ENCODE measurements at places on chromosomes 4 and X.

GRCh38 chr4:1834047-1834775 lies 21.7 kb downstream of the LETM1 start:
- DNase-seq, result no peak

- DNase-seq, result peak; percentile 62
Observed at GRCh38 chr4:30950737-30951136, 230.6 kb downstream of the PCDH7 start.

DNA sequence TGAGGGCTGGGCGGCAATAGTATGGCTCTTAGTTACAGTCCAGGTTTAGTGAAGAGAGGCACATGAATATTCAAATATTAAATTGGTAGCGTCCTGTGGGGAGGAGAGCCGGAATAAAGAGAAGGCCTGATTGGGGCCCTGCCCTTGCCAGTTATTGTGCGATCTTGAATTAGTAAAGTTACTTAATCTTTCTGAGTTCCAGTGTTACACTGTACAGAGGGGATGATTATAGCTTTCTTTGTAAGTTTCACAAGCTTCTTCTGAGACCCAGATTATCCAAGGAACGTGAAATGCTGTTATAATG lies 1.2 kb downstream of the METAP1 start:
- no peak for DNase-seq

GRCh38 chr4:17618926-17619325 lies 4.5 kb downstream of the MED28 start:
- no peak for DNase-seq

DNA sequence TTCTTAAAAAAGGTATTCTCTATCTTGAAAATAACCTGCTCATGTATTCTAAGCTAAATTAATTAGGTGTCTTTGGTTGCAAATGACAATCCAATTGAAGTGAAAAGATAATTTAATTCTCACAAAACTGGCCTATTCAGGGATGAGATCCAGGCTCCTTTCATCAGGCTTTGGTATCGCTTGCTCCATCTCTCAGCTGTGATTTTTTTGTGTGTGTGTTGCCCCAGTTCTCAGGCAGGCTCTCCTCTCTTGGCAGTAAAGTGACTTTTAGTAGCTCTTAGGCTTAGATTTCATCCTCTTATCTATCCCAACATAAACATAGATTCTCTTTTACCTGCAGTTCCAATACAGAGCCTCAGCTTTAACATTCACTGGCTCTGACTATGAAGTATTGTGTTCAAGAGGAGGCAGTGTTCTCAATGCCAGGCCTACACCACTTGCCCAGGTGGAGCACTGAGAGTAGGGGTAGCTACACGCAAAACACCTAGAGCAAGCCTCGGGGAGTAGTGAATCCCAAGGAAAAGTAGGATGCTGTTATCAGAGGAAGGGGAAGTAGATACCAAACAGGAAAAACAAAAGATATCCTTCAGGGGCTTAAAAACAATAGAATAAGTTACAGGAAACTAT lies 392.4 kb upstream of the ATOH1 start:
- no peak for DNase-seq

DNA sequence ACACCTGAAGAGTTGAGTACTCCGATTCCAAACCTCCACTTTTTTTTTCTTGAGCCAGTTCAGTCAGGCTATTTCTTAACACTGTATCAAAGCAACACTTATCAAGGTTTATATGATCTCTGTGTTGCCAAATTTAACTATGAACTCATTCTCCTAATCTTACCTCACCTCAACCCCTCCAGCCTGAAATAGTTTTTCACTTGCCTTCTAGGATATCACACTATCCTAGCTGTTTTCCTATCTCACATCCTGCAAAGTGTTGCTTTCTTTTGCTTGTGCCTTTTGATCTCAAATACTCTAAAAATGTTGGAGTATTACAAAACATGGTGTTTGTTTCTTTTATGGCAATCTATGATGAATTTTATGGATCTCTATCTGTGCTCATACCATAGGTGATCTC lies 415.0 kb downstream of the CFAP47 start:
- DNase-seq, result no peak

- no peak for DNase-seq
Observed at GRCh38 chr4:158192439-158193158, 17.7 kb upstream of the TMEM144 start.

- DNase-seq, result no peak
Observed at GRCh38 chrX:465418-466215, 78.9 kb upstream of the PPP2R3B start.

DNA sequence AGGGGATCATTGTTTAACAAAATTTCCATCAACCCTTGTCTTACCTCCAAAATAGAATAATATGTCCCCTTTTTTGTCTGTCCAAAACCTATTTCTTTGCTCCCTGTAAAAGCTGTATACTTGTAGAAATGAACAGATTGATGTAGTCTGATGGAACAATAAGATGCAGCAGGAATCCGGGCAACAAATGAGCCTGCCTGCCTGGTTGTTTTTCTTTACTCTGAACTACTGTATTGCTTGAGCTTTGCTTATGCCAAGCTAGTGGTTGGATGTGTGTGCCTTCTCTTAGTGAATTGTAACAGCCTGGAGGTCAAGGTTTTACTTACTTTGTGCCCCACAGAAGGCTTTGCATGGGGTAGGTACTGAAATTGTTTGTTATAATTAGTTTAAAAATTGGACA lies 116.2 kb upstream of the TLL1 start:
- no peak for DNase-seq

DNA sequence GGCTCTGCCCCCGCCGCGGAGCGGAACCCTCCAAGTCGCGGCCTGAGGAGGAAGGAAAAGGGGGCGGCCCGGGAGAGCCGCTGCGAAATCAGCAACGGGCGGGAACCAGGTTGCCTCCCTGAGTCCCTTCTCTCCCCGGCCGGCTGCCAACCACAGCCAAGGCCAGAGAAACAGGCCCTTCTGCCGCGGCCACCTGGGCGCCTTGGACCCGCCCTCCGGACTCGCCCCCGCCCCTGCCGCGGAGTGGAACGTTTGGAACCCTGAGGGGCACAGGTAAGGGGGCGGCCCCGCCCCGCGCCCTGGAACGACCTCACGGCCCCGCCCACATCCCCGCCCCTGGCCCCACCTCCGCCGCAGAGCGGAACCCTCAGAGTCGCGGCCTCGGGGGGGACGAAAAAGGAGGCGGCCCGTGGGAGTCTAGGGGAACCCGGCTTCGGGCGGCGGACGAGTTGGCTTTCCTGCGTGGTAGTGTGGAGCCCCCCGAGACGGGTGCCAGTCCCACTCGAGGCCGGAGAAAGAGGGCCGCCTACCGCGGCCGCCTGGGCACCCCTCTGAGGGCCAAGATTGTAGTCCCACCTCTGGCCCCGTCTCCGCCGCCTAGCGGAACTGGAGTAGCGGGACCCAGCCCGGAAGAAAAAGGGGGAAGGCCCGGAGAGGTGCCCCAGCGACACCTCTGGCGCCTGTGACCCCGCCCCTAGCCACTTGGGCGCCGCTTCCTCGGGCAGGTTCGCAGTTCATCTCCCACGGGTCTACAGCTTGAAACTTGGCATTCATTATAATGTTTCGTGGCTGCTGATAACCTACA lies 669 bp upstream of the PHKA2 start:
- DNase-seq, result peak; percentile 81

- DNase-seq, result no peak
Observed at GRCh38 chr4:71211748-71212147, 127.1 kb upstream of the SLC4A4 start.

- DNase-seq, result peak; percentile 19
Observed at GRCh38 chrX:53280331-53281320, 758 bp downstream of the IQSEC2 start.

GRCh38 chrX:41664375-41664901 lies 24.3 kb upstream of the GPR34 start:
- no peak for DNase-seq

- no peak for DNase-seq
Observed at GRCh38 chrX:11733614-11734013, 24.4 kb upstream of the MSL3 start.

- DNase-seq, result peak; percentile 5
Observed at GRCh38 chr4:160136021-160136420, 1033.1 kb downstream of the RAPGEF2 start.

GRCh38 chr4:2163311-2163821 lies 78.6 kb downstream of the HAUS3 start:
- DNase-seq, result no peak

- DNase-seq, result no peak
Observed at GRCh38 chr4:168849997-168850396, 160.1 kb downstream of the CBR4 start.

- DNase-seq, result no peak
Observed at GRCh38 chr4:172858731-172859230, 309.8 kb upstream of the GALNT7 start.

DNA sequence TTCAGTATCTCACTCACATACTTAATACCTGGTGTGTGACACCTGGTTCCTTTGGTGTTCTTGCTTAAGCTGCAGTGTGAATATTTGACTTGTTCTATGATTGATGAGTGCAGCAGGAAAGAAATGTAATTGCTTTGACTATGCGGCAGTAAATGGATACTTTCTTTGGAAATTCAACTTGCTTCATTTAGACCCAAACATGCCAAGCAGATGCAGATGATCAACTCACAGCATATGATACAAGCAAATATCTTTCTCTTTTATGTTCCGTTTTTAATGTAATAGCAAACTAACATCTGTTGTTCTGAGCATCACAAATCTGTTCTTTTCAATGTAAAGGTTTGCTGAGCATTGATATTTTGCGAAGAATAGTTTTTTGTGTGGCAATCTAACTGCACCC lies 549.5 kb downstream of the C4orf33 start:
- no peak for DNase-seq

DNA sequence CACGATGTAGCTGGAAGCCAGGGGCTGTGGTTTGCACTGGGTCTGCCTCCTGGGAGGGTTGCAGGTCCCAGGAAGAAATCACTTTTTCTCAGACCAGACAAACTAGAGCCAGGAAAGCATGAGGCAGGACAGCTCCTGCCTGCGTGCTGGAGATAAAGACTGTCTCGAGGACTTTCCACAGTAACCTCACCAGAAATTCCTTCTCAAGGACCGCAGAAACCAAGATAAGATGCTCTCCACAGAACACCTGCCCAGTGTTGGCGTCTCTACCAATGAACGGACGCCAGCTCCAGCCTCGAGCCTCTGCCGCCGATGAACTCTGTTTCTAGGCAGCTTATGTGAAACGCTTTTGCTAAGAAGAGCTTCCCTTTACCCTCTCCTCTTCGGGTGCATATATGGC lies 76.9 kb upstream of the AFAP1 start:
- DNase-seq, result no peak

Measured in HT-29 (cell line).